Endothelial cell of umbilical vein (primary cell): ENCODE measurements at places on chromosomes 7 and 10. TPM values are rescaled to one million over a fixed set of nuclear protein-coding genes. Genes with fewer than 3 reads are reported as not detected.

ANKRD16 gene
- 4.4 and 6.9 TPM in 2 replicates for total RNA-seq

VPS37D gene
- total RNA-seq = 2.0 and 2.4 TPM in 2 replicates

TCF7L2 gene
- total RNA-seq = 21.8 and 22.1 TPM in 2 replicates

TCAF2 gene
- total RNA-seq = 7.1 and 8.4 TPM in 2 replicates

NKX1-2 gene
- total RNA-seq = not detected in 2 replicates

CPA4 gene
- not detected in 2 replicates for total RNA-seq

EGR2 gene
- total RNA-seq = 0.46 and 0.67 TPM in 2 replicates

KIAA1217 gene
- total RNA-seq = 3.1 and 10.3 TPM in 2 replicates

SPDYE11 gene
- total RNA-seq = not detected in 2 replicates
